ENCODE measurements at places on chromosomes 16 and 17.
A peak's percentile ranks its signal among the peaks of the same experiment; 100 is the strongest.

DNA sequence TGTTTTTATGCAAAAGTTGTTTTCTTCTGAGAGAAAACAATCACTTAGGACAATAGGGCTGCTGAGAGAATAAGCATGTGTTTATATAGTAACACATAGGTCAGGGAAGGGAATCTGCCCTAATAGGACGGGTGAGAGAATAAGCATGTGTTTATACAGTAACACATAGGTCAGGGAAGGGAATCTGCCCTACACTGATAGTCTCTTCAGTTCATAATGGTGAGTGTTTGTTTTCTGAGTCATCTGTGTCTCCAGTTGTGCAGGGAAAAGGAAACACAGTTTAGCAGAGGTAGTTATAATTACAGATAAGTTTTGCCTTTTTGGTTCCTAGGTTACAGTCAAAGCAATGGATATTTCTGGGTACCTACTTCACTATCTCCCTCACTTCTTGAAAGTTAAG lies 252.3 kb upstream of the CA10 start:
- DNase-seq, result no peak

DNA sequence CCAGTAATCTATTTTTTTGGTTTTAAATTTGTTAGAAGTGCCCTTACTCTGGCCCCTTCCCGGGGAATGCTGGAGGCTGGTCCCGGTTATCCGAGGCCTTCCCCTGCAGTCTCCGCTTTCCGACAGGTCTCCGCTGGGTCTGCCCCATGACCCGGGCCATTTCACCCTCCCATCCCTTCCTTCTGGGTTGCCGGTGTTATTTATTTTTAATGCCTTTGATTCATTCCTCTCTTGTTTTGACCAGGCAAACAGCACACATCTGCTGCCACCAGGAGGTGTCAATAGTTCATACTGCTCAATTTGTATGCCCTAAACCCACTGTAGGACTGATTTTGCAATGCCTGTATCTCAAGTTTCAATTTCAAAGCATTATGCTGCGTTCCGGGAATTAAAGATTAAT lies 113.2 kb upstream of the IRX5 start:
- DNase-seq, result no peak

DNA sequence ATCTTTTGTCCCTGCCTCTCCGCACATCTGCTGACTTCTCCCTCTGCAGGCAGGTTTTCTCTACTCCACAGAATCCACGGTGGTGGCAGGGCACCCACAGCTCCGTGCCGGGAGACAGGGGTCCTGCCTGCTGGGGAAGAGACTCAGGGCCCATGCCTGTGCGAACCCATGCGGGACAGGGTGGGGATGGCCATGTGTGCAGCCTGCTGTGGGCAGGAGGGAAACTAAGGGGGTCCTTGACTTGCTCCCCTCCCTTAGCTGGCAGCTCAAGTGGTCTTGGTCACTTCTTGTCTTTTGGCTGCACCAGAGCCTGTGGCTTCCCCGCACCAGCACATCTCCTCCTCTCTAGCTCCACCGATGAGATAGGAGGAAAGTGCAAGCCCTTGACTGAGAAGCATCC lies 69.8 kb downstream of the SLC5A11 start:
- no peak for DNase-seq

- DNase-seq, result no peak
Observed at GRCh38 chr16:46745617-46746016, 2.5 kb downstream of the MYLK3 start.

DNA sequence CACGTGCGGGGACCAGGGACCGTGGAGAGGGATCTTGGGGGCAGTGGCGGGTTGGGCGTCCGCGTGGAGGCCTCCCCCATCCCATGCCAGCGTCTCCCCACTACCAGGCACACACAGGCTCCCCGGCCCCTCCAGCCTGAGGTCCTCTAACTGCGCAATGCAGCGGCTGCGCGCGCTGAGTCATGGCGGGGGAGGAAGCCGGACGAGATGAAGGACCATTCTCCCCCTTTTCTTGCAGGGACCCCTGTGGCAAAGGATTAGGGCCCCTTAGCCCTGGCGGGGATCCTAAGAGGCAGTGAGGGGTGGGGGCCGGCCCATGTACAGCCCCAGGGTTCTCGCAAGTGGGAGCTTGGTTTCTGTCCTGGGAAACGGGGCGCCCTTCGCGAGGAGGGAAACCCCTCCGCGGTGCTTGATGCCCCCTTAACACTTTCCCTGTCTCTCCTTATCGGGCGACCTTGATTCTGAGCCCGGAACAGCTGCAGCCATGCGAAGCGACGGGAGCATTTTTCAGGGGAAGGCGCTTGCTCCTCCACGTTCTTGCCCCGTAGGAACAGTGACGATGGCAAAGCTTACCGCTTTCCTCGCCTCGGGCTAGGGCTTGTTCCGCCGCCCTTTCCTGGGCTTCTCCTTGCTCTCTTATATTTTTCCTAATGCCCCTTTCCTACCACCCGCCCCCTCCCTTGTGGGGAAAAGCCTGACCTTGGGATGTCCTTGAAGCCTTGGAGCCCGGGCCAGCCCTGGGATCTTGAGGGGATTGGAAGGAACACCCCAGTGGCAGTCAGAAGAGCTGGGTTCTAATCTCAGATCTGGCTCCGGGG lies 592 bp downstream of the ALDOA start:
- DNase-seq, result peak; percentile 33

GRCh38 chr17:68870976-68871375 lies 84.2 kb downstream of the ABCA8 start:
- DNase-seq, result no peak

DNA sequence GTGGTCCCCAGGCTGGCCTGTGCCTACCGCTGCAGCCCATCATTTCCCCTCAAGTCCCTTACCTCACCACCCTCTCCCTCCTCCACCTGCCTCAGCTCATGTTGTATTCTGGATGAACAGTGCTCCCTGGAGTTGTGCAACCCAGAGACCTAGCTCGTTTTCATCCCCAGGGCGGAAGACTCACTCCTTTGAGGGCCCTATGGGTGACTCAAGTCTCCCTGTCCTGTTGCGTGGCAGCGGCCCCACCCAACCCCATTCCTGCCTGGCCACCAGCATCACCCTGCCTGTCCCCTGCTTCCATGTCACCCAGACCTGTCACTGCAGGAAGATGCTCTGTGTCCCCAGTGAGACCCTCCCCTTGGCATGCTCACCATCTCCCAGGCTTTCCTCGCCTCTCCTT lies 3.3 kb downstream of the ALOX12B start:
- no peak for DNase-seq

All from CD4-positive, alpha-beta T cell treated with Interferon alpha-2 for 1 hour (primary cell).